ENCODE measurements at places on chromosomes 2 and 18. TPM values are rescaled to one million over a fixed set of nuclear protein-coding genes. Genes with fewer than 3 reads are reported as not detected.

The AQP4 gene
- total RNA-seq = 0.75 TPM

The CHPF gene
- total RNA-seq = 120 TPM

The HOXD1 gene
- 0.59 TPM for total RNA-seq

The C2orf80 gene
- not detected for total RNA-seq

The MYOM1 gene
- 878 TPM for total RNA-seq

The GALNT14 gene
- total RNA-seq = 0.48 TPM

The GREB1 gene
- total RNA-seq = 2.9 TPM

The CPO gene
- not detected for total RNA-seq

The KCNK3 gene
- 0.70 TPM for total RNA-seq

The SUPT7L gene
- 25.4 TPM for total RNA-seq

The NETO1 gene
- total RNA-seq = 0.83 TPM

The CNOT9 gene
- 20.9 TPM for total RNA-seq

The CGREF1 gene
- 0.48 TPM for total RNA-seq

- DNase-seq = no peak
Observed at GRCh38 chr2:69600425-69600824, 43.1 kb downstream of the AAK1 start.

GRCh38 chr2:25674077-25674362 is 643 bp upstream of the DTNB start:
- no peak for DNase-seq

DNA sequence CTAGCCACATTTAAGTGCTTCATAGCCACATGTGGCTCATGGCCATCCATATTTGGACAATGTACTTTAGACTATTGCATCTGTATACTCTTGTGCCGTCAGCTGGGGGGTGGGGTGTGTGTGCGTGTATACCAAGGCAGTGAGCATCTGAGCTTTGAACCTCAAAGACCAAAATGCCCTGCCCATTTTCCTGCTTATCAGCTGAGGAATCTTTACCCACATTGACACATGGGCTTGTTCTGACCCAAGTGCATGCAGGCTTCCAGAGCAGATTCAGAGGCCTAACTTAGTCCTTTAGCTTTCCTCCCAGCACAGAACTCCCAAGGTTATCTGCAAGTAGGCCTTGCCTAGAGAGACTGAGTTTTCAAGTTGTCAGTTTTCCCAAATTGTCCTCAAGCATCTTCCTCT is 11.1 kb upstream of the MOCOS start:
- DNase-seq = no peak

- DNase-seq = no peak
Observed at GRCh38 chr2:232525791-232526371, at the start of gene CHRND. CHRND (plus strand) TSS chr2:232526160; CDS start chr2:232526216, 56 bp downstream.

- no peak for DNase-seq
Observed at GRCh38 chr2:191069606-191070005, 55.6 kb upstream of the STAT1 start.

DNA sequence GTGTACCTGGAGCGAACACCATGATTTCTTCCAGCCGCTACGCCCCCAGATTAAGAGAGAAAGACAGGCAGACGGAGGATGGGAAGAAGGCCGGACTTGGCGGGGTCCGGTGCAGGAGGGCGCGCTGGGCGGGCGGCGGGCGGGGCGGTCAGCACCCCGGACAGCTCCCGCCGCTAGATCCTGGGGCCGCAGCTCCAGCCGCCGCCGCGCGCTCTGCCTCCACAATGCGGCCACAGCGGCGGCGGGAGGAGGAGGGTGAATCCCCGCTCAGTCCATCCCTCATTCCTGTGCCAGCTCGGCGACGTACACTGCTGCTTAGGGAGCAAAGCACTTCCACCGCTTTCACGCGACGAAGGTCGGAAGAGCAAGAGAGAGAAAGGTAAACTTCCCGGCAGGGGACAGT is at the start of gene AKAIN1:
AKAIN1 (minus strand) TSS at position 226 of the 403 bp plus-strand sequence; CDS start at position 22, 204 bp downstream.
- DNase-seq = no peak

DNA sequence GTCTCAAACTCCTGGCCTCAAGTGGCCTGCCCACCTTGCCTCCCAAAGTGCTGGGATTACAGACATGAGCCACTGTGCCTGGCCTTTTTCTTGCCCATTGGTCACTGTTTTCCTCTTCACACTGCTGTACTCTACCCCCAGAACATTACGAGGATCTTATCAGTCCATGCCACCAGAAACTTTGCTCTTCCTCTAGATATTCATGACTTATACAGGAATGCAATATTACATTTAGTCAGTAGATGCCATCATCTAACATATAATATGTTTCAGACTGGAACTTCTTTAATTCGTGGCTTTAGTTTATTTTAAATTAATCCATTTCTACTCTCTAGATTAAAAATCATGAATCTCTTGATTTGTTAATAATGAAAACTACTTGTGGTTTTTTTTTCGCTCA is 135.5 kb downstream of the COMMD1 start:
- no peak for DNase-seq

- no peak for DNase-seq
Observed at GRCh38 chr18:61350578-61350977, 17.3 kb downstream of the CDH20 start.

- DNase-seq = no peak
Observed at GRCh38 chr2:215271446-215271845, 40.4 kb upstream of the ATIC start.

GRCh38 chr18:45384137-45384961 is 230.9 kb upstream of the SLC14A2 start:
- DNase-seq = no peak

DNA sequence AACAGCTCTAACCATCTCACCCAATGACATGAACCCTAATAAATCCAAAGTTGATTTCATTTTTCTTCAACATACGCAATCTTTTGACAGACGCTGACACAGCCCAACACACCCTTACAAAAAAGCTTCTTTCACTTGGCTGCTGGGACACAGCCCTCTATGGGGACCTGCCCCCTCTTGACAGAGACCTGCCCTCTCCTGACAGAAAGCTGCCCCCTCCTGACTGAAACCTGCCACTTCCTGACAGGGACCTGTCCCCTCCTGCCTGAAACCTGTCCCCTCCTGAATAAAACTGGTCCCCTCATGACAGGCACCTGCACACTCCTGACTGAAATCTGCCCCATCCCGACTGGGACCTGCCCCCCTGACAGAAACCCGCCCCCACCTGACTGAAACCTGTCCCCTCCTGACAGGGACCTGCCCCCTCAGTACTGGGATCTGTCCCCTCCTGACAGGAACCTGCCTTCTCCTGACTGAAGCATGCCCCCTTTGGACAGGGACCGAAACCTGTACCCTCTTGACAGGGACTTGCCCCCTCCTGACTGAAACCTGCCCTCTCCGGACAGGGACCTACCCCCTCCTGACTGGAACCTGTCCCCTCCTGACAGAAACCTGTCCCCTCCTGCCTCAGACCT is 87.9 kb downstream of the PXDN start:
- peak; percentile 64 for DNase-seq

- no peak for DNase-seq
Observed at GRCh38 chr18:40882468-40882867, 1072.6 kb upstream of the PIK3C3 start.

DNA sequence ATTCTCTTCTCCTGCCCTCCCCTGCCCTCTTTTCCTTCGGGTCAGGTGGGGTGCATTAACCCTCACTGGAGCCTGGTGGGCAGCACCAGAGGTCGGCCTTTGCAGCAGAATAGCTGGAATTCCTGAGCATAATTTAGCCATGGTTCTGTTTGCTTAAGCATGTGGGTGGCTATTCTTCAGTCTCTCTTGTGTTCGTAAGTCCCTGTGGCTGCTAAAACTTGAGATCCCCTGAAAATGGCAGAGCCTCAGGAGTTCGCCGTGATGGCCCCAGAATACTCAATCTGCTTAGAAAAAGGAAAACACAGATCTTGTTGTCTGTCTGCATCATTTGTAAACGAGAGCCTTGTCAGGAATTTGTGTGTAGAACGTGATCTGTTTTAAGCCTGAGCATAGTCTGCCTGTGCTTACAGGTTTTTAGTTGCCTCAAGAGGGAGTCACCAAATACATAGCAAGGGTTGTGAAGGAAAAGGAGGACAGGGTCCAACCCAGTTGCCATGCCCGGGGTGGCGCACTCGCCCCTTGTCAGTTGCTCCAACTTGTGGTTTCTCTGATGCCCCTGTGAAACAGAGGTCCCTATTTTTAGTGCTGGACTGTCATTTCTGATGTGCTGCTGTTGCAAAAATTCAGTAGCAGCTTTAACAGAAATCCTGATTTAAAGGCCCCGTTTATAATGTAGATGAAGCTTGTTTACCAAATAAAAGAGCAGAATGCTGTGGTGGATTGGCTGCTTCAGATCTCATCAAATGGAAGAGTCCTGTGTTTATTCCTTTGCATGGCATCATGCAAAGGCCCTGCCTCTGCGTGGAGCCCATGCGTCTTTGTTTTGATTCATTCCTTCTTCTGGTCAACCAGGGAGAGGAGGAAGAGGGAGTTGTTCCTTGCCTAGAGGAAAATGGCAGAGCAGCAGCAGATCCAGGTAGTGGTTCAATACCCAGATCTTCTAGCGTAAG is 74.8 kb downstream of the WDSUB1 start:
- no peak for DNase-seq

GRCh38 chr18:36141576-36141975 is 11.9 kb downstream of the ELP2 start:
- no peak for DNase-seq

DNA sequence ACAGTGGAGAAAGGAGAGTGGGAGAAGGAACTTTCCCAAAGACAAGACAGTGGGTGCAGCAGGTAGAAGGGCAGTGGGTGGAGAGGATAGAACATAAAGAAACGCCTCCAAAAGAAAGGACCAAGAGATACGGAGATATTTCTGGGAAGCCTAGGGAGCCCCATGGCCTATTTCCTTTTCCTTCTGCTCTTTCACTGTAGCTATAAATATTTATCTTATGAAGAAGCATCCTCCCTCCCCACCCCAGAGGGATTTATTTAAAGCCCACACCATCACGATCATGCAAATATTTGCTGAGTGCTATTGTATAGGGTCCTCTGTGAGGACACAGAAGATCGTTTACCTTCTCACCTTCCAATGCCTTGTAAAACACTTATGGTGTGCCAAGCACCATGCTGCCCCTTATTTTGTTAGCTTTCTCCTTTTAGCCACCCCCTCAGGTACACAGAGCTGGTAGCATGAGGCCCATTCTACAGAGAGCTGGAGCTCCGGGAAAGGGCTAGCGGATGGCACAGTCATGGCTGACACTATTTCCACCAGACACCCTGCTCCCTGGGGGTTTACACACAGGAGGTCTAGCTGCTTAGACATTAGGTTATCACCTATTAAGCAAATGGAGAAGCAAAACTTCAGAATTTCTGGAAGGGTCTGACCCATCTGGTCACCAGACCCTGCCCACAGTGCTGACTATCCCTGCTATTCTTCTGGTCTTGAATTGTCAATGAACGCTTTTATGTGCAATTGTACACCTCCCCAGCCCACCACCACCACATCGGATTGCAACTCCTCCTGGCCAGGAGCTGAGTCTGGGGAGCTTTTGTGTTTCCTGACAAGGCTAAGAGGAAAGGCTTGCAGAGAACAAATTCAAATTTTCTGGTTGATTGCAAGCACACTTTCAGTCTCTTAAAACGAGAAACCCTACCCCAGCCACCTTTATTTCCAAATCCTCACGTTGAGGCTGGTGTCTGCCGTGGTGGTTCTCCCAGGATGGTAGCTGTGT is 91.8 kb upstream of the KLF7 start:
- no peak for DNase-seq

- no peak for DNase-seq
Observed at GRCh38 chr18:3873698-3874097, 423.7 kb downstream of the TGIF1 start.

- DNase-seq = no peak
Observed at GRCh38 chr2:136019825-136020224, 34.4 kb upstream of the DARS1 start.

- DNase-seq = no peak
Observed at GRCh38 chr2:883803-884748, 66.6 kb upstream of the SNTG2 start.

GRCh38 chr2:182426082-182426917 is 536 bp downstream of the PDE1A start:
- DNase-seq = no peak

Measured in cardiac septum (tissue), 1 donor.